ENCODE measurements at places on chromosomes 12 and 14.

- DNase-seq = no peak
Measured at GRCh38 chr12:63085120-63085519, 65.9 kb downstream of the AVPR1A start.

GRCh38 chr12:1799051-1799881 is 21.1 kb upstream of the LRTM2 start:
- no peak for DNase-seq

- DNase-seq = no peak
Measured at GRCh38 chr14:100425429-100425827, 102.3 kb downstream of the SLC25A47 start.

DNA sequence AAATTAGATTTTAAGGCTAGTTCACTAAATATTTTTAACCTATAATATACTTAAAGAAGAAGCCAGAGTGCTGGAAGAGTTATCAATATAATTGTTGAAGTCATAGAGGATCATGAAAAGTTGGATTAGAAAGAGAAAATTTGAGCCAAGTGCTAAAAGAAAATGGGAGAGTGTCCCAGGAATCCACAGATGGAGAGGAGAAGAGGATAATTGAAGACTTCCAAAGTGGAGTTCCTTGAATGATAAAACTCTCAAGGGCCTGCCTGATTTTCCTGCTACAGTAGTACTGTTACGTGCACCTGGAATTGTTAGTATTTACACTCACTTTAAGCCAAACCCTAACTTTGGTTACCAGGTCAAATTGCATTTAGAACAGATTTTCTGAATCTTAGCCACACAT is 113.2 kb downstream of the MSRB3 start:
- no peak for DNase-seq
